ENCODE measurements at places on chromosomes 12 and 14.
A peak's percentile ranks its signal among the peaks of the same experiment; 100 is the strongest.

GRCh38 chr14:24278424-24278823 lies 7.0 kb upstream of the RABGGTA start:
- H3K4me1 ChIP-seq = peaks cover 84% of the 10 kb centered on the region
- no peak for DNase-seq
- H3K27ac ChIP-seq = peak overlapping the region; percentile 90
- peak overlapping the region; percentile 24 for H3K4me3 ChIP-seq
- no peaks in the 10 kb centered on the region for H3K36me3 ChIP-seq

GRCh38 chr12:121697093-121697698 lies 15.4 kb upstream of the TMEM120B start:
- peaks cover 2% of the 10 kb centered on the region for H3K27me3 ChIP-seq
- H3K27ac ChIP-seq = no peak overlapping the region
- H3K4me3 ChIP-seq = no peak overlapping the region
- no peaks in the 10 kb centered on the region for H3K36me3 ChIP-seq
- no peak for DNase-seq

DNA sequence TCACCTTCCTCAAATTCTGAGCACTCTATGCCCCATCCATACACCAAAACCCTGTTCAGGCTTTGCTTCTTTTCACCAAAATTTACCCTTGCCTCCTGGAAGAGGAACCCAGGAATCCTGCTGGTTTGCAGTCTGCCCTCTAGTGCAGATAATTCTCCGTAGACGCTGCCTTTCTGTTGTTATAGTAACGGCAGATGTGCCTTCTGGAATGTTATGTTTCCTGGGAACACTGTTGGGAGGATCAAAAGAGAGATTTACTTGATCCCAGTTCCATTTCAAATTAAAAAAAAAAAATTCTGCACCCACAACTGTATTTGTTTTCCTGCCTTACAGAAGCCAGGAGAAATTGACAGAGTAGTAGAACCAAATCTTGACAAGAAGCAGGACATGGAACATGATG lies 104.2 kb upstream of the RMST start:
- DNase-seq = no peak
- no peak overlapping the region for H3K4me3 ChIP-seq
- H3K27me3 ChIP-seq = peaks cover 12% of the 10 kb centered on the region
- no peaks in the 10 kb centered on the region for H3K36me3 ChIP-seq
- no peaks in the 10 kb centered on the region for H3K4me1 ChIP-seq

GRCh38 chr14:88454886-88455285 lies 69.4 kb downstream of the SPATA7 start:
- no peak overlapping the region for H3K27ac ChIP-seq
- DNase-seq = no peak
- peaks cover 14% of the 10 kb centered on the region for H3K36me3 ChIP-seq
- H3K4me3 ChIP-seq = no peak overlapping the region
- no peaks in the 10 kb centered on the region for H3K27me3 ChIP-seq
- no peaks in the 10 kb centered on the region for H3K4me1 ChIP-seq

- H3K4me3 ChIP-seq = no peak overlapping the region
- peaks cover 8% of the 10 kb centered on the region for H3K4me1 ChIP-seq
- no peaks in the 10 kb centered on the region for H3K36me3 ChIP-seq
- no peak overlapping the region for H3K27ac ChIP-seq
Observed at GRCh38 chr14:69755296-69755695, 11.6 kb upstream of the SRSF5 start.

- H3K27ac ChIP-seq = no peak overlapping the region
- DNase-seq = no peak
- no peak overlapping the region for H3K4me3 ChIP-seq
Observed at GRCh38 chr14:32603992-32604565, 275.0 kb downstream of the AKAP6 start.

DNA sequence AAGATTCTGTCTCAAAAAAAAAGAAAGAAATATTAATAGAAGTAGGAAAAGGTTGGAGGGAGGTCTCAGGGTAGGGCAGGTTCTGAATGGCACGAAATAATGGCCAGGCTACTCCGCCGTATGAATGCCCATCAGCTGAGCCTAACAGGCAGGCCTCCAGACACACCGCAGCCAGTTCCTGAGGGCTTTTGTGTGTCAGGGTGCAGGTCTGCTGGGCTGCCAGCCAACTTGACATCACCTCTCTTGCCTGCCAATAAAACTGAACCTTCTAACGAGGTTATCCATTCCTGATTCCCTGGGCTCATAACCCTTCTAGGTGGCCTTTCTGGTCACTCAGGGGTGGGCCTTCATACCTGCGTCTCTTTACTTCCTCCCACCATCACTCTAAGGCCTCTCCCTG lies 3.0 kb downstream of the IFI27 start:
- peaks cover 34% of the 10 kb centered on the region for H3K27me3 ChIP-seq
- H3K4me1 ChIP-seq = no peaks in the 10 kb centered on the region
- H3K27ac ChIP-seq = no peak overlapping the region
- no peak for DNase-seq

DNA sequence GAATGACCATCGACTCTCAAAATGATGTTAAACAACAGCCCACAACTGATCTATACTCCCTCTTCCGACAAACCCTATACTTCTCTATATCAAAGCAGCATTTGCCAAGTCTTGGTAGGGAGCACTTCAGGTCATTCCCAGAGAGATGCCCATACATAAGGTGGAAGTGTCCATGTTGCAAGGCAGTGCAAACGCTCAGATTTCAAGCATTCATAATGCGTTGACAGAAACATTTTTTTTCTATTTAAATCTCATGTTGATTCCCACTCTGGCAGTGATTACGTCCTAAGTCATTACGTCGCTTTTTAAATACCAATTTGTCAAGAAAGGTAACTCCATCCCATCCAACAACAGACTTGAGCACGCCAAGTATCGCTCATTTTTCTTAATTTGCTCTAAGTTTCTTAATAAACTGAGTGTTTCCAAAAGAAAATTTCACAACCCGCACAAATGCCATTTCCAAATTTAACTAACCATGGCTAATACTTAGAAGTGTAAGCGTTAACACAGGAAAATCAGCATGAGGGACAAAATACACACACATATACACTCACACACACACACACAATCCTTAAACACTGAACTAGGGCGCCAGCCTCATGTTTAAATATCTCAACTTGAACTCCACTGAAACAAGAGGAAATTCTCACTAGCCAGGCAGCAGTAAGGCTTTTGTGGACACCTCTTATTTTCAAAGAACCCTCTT lies 1.1 kb downstream of the GXYLT1 start:
- peaks cover 2% of the 10 kb centered on the region for H3K36me3 ChIP-seq
- H3K27ac ChIP-seq = peak overlapping the region; percentile 83
- peaks cover 44% of the 10 kb centered on the region for H3K4me1 ChIP-seq
- no peak for DNase-seq
- H3K4me3 ChIP-seq = peak overlapping the region; percentile 95

- H3K36me3 ChIP-seq = no peaks in the 10 kb centered on the region
- H3K4me1 ChIP-seq = peaks cover 5% of the 10 kb centered on the region
- no peak overlapping the region for H3K27ac ChIP-seq
- H3K27me3 ChIP-seq = peaks cover 4% of the 10 kb centered on the region
- DNase-seq = no peak
- no peak overlapping the region for H3K4me3 ChIP-seq
Observed at GRCh38 chr14:103867523-103867953, 20.2 kb upstream of the PPP1R13B start.

DNA sequence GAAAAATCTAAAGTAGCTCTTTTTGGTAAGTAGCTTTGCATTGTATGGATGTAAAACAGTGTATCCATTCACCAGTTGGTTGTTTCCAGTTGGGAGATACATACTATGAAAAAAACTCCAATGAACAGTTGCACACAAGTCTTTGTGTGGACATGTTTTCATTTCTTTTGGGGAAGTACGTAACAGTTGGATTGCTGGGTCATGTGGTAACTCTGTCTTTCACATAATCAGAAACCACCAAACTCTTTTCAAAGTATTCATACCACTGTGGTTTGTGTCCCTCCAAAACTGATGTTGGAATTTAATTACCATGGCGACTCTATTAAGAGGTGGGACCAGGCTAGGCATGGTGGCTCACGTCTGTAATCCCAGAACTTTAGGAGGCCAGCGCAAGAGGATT lies 58.9 kb upstream of the RESF1 start:
- peaks cover 52% of the 10 kb centered on the region for H3K4me1 ChIP-seq
- no peaks in the 10 kb centered on the region for H3K27me3 ChIP-seq
- DNase-seq = no peak
- H3K27ac ChIP-seq = peak overlapping the region; percentile 69
- peaks cover 28% of the 10 kb centered on the region for H3K36me3 ChIP-seq

DNA sequence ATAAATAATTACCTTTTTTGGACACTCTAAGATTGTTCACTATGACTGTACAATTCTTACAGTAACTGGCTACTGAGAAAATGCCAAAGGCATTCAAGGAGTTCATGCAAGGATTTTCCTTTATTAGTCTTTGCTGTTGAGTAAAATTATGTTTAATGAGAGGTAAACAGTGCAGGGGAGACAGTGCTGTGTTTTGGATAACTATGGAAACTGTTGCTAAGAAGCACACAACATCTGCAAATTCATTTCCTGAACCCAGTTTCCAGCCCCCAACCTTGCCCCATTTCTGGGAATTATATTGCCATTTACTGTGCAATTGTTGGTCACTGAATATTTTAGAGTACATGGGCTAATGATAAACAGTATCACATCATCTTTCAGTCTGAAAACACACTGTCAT lies 1005.8 kb downstream of the TRHDE start:
- no peaks in the 10 kb centered on the region for H3K4me1 ChIP-seq
- H3K4me3 ChIP-seq = no peak overlapping the region
- H3K27ac ChIP-seq = no peak overlapping the region
- H3K27me3 ChIP-seq = no peaks in the 10 kb centered on the region
- H3K36me3 ChIP-seq = no peaks in the 10 kb centered on the region

- H3K27ac ChIP-seq = no peak overlapping the region
- H3K36me3 ChIP-seq = no peaks in the 10 kb centered on the region
- H3K4me3 ChIP-seq = peak overlapping the region; percentile 76
- H3K27me3 ChIP-seq = peaks cover 33% of the 10 kb centered on the region
Observed at GRCh38 chr12:1630133-1630826, 1.2 kb downstream of the WNT5B start.

DNA sequence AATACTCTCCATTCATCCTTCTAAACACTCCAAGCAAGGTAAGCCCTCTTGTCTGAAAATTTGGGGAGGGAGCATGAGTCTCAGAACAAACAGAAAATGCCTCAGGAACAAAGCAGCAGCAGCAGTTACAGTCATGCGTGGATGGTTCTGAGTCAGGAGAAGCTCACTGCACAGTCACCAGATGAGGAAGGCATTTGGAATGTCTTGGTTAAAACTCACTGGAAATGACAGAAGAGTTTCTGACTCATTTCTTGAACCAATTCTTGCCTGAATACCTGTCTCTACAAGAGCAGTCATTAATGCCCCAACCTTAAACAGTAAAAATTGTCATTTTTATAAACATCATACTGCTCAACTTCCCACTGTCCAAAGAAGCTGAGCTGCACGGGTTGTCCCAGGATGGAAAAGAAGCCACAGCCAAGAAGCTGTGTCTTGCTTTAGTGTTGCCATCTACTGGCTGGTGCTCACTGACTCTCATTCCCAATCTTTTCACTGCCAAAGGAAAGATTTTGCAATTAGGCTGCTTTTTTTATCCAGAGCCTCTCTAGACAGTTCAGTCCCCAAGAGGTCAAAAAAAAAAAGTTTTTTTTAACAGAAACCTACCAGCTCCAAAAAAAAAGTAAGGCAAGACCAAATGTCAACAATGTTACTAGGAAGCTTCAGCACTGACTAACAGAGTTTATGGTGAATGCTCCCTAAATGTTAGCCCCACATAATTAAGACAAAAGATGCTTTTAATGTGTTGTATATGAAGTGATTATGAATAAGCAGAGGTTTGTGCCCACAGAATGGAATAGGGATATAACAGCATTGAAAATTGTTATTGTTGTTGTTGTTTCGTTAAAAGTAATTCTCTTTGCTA lies 40.4 kb downstream of the KICS2 start:
- H3K27ac ChIP-seq = no peak overlapping the region
- DNase-seq = no peak
- H3K4me1 ChIP-seq = no peaks in the 10 kb centered on the region
- H3K36me3 ChIP-seq = peaks cover 6% of the 10 kb centered on the region
- no peak overlapping the region for H3K4me3 ChIP-seq

DNA sequence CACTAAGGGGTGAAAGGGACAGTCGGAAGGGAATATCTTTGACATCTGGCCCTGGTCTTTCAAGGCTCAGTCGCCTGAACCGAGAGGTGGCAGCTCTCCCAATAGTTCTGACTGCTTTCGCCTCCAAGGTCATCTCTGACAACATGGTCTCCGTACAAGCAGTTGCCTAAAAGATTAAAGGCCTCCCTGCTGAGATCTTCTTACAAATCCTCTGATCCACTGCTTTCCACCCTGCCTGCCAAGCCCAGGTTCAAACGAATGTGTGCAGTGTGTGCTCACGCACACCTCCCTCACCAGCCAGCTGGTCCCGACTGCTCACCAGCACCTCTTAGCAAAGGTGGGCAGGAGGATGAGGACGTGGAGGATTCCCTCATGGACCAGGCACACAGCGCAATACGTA lies 10.4 kb downstream of the B4GALNT3 start:
- H3K27me3 ChIP-seq = peaks cover 26% of the 10 kb centered on the region
- H3K36me3 ChIP-seq = no peaks in the 10 kb centered on the region
- H3K27ac ChIP-seq = no peak overlapping the region
- no peak overlapping the region for H3K4me3 ChIP-seq
- no peak for DNase-seq
- H3K4me1 ChIP-seq = peaks cover 3% of the 10 kb centered on the region

DNA sequence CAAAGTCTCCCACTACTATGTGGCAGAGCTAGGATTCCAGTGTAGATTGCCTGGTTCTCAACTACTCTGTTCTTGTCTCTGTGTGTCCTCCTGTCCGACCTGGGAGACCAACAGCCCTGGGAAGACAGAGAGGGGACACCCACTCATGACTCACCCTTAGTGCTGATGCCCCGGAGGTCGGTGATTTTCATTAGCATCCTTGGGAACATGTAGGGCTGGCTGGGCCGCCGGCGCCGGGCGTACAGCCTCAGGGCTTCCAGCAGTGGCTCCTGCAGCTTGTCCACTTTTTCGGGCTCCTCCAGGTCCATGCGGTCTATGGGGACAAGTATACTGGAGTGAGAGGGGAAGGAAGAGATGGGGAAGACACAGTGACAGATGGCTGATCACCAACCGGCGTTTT lies 5.9 kb upstream of the ITGB7 start:
- no peaks in the 10 kb centered on the region for H3K27me3 ChIP-seq
- H3K4me1 ChIP-seq = peaks cover 76% of the 10 kb centered on the region
- peak overlapping the region; percentile 37 for H3K27ac ChIP-seq
- no peak overlapping the region for H3K4me3 ChIP-seq

DNA sequence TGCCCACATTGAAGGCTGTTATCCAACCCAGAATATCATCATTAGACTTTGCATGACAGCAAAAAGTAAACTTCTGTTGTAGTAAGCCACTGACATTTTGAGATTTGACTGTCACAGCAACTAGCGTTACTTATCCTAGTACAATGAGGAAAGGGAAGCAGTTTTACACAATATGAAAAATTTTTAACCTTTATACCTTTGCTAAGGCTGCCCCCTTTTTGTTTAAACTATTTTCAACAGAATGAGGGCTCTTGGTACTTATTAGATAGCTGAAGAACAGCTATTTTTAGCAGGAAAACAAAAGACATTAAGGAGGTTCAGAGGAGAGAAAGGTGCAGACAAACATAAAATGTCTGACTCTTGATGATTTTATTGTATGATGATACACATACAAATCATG lies 23.4 kb upstream of the TMX1 start:
- H3K4me3 ChIP-seq = no peak overlapping the region
- no peak for DNase-seq
- H3K36me3 ChIP-seq = no peaks in the 10 kb centered on the region
- no peak overlapping the region for H3K27ac ChIP-seq

GRCh38 chr12:101302741-101303140 lies 22.8 kb downstream of the UTP20 start:
- no peak overlapping the region for H3K27ac ChIP-seq
- DNase-seq = no peak
- H3K36me3 ChIP-seq = peaks cover 82% of the 10 kb centered on the region
- H3K4me3 ChIP-seq = no peak overlapping the region
- no peaks in the 10 kb centered on the region for H3K27me3 ChIP-seq
